Thyroid gland (tissue), 4 donors: ENCODE measurements at places on chromosomes 2 and 18. TPM values are rescaled to one million over a fixed set of nuclear protein-coding genes. Genes with fewer than 3 reads are reported as not detected.

CIB4 gene
- total RNA-seq, result not detected

DNA sequence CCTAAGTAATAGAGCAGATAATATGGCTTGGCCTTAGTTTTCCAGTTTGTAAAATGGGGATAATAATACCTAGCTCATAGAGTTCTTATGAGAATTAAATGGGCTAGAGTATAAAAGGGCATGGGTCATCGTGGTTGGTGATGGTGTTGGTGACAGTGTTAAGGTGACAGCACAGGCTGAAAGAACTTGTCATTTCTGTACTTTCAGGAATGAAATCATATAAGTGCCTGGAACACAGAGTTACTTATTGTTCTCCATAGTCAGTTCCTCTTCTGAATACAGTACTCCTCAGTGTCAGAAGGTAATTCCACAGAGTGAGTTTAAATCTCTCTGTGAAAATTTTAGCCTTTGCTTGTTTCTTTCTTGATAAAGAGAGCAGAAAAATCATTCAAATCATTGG is 42.4 kb downstream of the KIF5C start:
- DNase-seq, result no peak
- no peaks in the 10 kb centered on the region for H3K27me3 ChIP-seq
- H3K4me1 ChIP-seq, result no peaks in the 10 kb centered on the region
- H3K4me3 ChIP-seq, result no peak overlapping the region

GRCh38 chr2:222795450-222796357 is 65.1 kb upstream of the ACSL3 start:
- peaks cover 21% of the 10 kb centered on the region for H3K4me1 ChIP-seq
- no peak overlapping the region for H3K27ac ChIP-seq
- no peak for DNase-seq
- no peaks in the 10 kb centered on the region for H3K27me3 ChIP-seq
- H3K4me3 ChIP-seq, result no peak overlapping the region

ZNF397 gene
- 30.8 TPM for total RNA-seq

DNA sequence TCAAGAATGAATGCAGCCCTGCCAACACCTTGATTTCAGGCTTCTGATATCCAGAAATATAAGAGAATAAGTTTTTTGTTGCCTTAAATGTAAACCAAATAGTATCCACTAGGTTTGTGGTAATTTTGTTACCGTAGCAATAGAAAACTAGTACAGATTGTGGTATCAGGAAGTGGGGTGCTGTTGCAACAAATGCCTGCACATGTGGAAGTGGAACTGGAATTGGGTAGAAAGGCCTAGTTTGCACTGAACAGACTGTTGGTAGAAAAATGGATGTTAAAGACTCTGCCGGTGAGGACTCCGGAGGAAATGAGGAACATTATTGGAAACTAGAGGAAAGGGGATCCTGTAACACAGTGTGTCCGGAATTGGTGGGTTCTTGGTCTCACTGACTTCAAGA is 145.8 kb upstream of the MGAT5 start:
- no peak overlapping the region for H3K27ac ChIP-seq
- no peak overlapping the region for H3K4me3 ChIP-seq

ST8SIA3 gene
- total RNA-seq, result not detected

GRCh38 chr2:20108655-20109396 is 57.4 kb upstream of the LAPTM4A start:
- no peaks in the 10 kb centered on the region for H3K27me3 ChIP-seq
- no peaks in the 10 kb centered on the region for H3K36me3 ChIP-seq
- peaks cover 8% of the 10 kb centered on the region for H3K4me1 ChIP-seq
- DNase-seq, result no peak
- no peak overlapping the region for H3K4me3 ChIP-seq

DNA sequence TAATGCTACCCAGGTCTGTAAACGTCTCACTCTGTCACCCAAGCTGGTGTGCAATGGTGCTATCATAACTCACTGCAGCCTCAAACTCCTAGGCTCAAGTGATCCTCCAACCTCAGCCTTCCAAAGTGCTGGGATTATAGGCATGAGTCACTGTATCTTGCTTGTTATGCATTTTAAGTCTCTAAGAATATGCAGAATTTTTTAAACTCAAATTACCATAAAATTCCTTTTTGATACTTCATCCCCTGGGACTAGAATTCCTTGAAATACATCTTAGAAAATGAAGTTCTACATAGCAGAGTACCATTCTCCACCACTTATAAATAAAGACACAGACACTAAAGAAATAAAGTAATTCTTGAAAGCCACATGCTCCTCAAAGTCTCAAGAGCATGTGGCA is 30.2 kb upstream of the LRATD1 start:
- no peaks in the 10 kb centered on the region for H3K4me1 ChIP-seq
- H3K36me3 ChIP-seq, result no peaks in the 10 kb centered on the region
- DNase-seq, result no peak
- H3K4me3 ChIP-seq, result no peak overlapping the region
- no peaks in the 10 kb centered on the region for H3K27me3 ChIP-seq
- H3K27ac ChIP-seq, result no peak overlapping the region

- DNase-seq, result no peak
- no peaks in the 10 kb centered on the region for H3K36me3 ChIP-seq
- H3K4me3 ChIP-seq, result no peak overlapping the region
- no peaks in the 10 kb centered on the region for H3K27me3 ChIP-seq
- H3K4me1 ChIP-seq, result no peaks in the 10 kb centered on the region
Measured at GRCh38 chr18:70243131-70243929, 37.8 kb upstream of the RTTN start.

CXCR1 gene
- total RNA-seq, result 0.50 TPM

TXNDC2 gene
- total RNA-seq, result not detected

- no peak overlapping the region for H3K27ac ChIP-seq
- H3K27me3 ChIP-seq, result no peaks in the 10 kb centered on the region
- H3K4me3 ChIP-seq, result no peak overlapping the region
- no peak for DNase-seq
Measured at GRCh38 chr2:8281950-8282857, 399.7 kb upstream of the ID2 start.

MROH2A gene
- total RNA-seq, result 20.4 TPM

DNA sequence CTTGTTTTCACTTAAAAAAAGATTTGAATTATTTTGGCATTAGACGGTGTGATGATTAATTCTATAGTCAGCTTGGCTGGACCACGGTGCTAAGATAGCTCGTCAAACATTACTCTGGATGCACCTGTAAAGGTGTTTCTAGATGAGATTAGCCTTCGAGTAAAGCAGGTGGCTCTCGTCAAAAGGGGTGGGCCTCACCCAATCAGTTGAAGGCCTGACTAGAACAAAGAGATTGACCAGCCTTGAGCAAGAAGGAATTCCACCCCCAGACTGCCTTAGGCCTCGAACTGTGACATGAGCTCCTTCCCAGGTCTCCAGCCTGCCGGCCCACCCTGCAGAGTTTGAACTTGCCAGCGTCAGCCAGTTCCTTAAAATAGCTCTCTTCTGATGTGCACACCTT is 73.4 kb downstream of the TWIST2 start:
- no peaks in the 10 kb centered on the region for H3K36me3 ChIP-seq
- no peaks in the 10 kb centered on the region for H3K27me3 ChIP-seq
- H3K4me3 ChIP-seq, result no peak overlapping the region
- H3K27ac ChIP-seq, result no peak overlapping the region
